ENCODE measurements at places on chromosomes 3 and 15. TPM values are rescaled to one million over a fixed set of nuclear protein-coding genes. Genes with fewer than 3 reads are reported as not detected.

The TMEM45A gene
- 15.7 TPM for total RNA-seq

The COL6A6 gene
- 103 TPM for total RNA-seq

The FILIP1L gene
- total RNA-seq, result 29.2 TPM

The CFAP91 gene
- total RNA-seq, result under 0.01 TPM

The SPTBN5 gene
- 1.0 TPM for total RNA-seq

The DUSP7 gene
- 5.2 TPM for total RNA-seq

The NANOGP8 gene
- total RNA-seq, result not detected

The FANCI gene
- 12.0 TPM for total RNA-seq

The MESP2 gene
- not detected for total RNA-seq

The P2RY13 gene
- total RNA-seq, result 2.6 TPM

The DUOXA2 gene
- total RNA-seq, result not detected

The CNTN6 gene
- 2.1 TPM for total RNA-seq

The ACVR2B gene
- 17.7 TPM for total RNA-seq

The C3orf52 gene
- total RNA-seq, result 3.7 TPM

The LXN gene
- 15.7 TPM for total RNA-seq

The NISCH gene
- total RNA-seq, result 43.3 TPM

The DUOXA1 gene
- total RNA-seq, result not detected

The SLITRK3 gene
- total RNA-seq, result under 0.01 TPM

The FGD5 gene
- total RNA-seq, result 15.7 TPM

The TMEM266 gene
- not detected for total RNA-seq

The LRRC31 gene
- total RNA-seq, result not detected

The GLDN gene
- 3.7 TPM for total RNA-seq

The PPP4R2 gene
- total RNA-seq, result 49.1 TPM

The BMF gene
- total RNA-seq, result 8.4 TPM

The ZBTB20 gene
- total RNA-seq, result 23.5 TPM

The SCAMP5 gene
- 1.6 TPM for total RNA-seq

The C3orf80 gene
- not detected for total RNA-seq

The ITGB5 gene
- total RNA-seq, result 24.0 TPM

The TMEM40 gene
- total RNA-seq, result under 0.01 TPM

The GRAMD2A gene
- 2.1 TPM for total RNA-seq

The SKIL gene
- total RNA-seq, result 32.4 TPM

The HRG gene
- not detected for total RNA-seq

The SH2D7 gene
- total RNA-seq, result not detected

The GRK7 gene
- not detected for total RNA-seq

The SCN5A gene
- 1.6 TPM for total RNA-seq

The TTLL13 gene
- total RNA-seq, result not detected

The SLC28A1 gene
- 0.52 TPM for total RNA-seq

The TMCO5A gene
- not detected for total RNA-seq

The ANKRD63 gene
- total RNA-seq, result not detected

The MORC1 gene
- not detected for total RNA-seq

The ECE2 gene
- total RNA-seq, result not detected

The CHST14 gene
- 6.8 TPM for total RNA-seq

The MED12L gene
- 8.9 TPM for total RNA-seq

The P2RY12 gene
- 0.52 TPM for total RNA-seq
